ENCODE measurements at places on chromosomes 4 and X.

GRCh38 chrX:391717-392574 is 5.2 kb upstream of the PPP2R3B start:
- DNase-seq, result no peak

GRCh38 chrX:132199941-132200340 is 19.3 kb downstream of the RAP2C start:
- DNase-seq, result no peak

DNA sequence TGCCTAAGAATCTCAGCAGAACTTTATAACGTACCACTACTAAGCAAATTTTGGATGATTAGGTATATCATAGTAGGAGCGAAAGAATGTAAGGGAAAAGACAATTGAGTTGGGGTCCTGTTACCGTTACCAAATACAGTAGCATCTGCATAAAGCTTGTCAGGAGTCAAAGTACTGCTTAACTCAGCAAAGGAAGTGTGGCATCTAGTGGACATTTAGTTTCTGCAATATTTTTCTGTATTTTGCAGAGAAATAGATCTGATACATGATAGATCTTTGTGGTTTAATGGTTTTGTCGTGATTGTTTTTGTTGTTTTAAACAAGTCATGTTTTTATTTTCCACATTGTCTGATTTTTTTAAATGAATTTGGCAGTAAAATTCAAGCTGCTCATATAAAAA is 81.0 kb upstream of the SMARCAD1 start:
- DNase-seq, result no peak

DNA sequence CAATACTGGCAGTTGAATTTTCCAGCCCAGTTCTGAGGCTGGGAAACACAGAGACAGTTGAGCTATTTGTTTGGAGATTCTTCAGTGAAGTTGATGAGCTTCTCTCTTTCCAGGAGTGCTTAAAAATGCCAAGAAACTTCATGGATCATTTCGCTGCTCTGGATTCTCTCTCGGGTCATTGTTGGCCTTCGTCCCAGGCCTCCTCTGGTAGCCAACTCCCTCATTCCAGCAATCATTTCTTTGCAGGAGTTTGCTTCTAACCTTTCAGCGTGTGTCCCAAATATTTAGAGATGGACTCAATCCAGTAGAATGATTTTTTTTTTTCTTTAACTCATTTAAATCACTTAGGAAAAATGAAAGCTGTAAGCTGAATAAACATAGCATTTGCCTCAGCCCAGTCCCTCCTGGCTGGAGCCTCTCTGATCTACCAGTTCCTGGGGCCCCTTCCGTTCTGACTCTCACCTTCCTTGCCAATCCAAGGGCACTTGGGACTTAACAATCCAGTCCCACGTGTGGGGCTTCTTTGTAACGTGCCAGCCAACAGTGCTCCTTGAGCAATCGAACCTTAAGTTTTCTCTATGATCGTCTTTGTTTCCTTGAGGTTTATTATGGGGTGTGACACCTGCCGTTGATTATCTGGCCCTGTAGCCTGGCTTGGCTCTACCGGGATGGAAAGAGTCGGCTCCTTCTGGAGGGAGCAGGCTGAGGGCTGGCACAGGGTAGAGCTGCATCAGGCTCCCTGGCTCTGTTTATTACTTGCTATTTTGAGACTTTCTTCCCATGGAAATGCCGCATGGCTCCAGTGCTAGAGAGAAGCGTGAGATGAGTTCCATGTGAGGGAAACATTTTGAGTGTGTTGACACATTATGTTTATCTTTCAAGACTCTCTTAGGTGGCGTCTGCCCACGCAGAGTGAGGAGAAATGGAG is 80.4 kb upstream of the GPC4 start:
- DNase-seq, result no peak

Measured in RWPE2 (cell line).